ENCODE measurements at places on chromosomes 5 and 9.

- no peak overlapping the region for H3K27ac ChIP-seq
- no peaks in the 10 kb centered on the region for H3K4me1 ChIP-seq
- H3K4me3 ChIP-seq = no peak overlapping the region
- peaks cover 20% of the 10 kb centered on the region for H3K27me3 ChIP-seq
- no peaks in the 10 kb centered on the region for H3K36me3 ChIP-seq
Measured at GRCh38 chr5:1937590-1937989, 54.9 kb upstream of the IRX4 start.

DNA sequence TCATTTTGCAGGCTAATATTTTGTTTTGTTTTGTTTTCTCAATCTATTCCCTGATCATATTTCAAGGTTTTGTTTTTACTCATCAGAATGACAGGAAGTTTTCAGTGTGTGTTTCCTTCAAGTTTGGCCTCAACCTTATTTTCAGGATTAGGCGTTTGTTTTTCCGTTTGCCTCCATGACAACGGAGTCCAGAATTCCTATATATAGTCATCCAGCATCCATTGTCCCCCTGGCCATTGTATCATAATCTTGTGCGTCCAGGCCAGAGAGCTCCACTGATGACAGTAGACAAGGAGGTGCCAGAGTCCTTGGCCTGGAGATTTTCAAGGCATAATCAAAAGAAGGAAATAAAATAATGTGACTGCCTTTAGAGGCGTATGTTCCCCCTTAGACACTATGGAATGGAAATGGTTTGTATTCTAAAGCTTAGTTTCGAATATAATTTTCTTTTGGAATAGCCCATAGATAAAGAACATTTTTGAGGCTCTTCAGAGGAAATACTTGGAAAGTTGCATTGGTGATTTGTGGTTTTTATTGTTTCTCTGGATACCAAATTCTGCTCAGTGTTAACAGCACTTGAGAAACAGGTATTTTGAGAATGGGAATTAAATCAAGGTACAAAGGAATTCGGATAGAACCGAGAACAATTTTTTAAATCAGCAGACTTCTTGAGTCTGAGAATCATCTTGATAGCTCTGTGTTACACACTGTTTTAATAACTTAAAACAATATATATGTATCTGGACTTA, 99.8 kb downstream of the ZNF462 start:
- H3K27ac ChIP-seq = no peak overlapping the region
- no peak for DNase-seq
- peaks cover 3% of the 10 kb centered on the region for H3K36me3 ChIP-seq
- peaks cover 40% of the 10 kb centered on the region for H3K4me1 ChIP-seq
- H3K27me3 ChIP-seq = peaks cover 2% of the 10 kb centered on the region

DNA sequence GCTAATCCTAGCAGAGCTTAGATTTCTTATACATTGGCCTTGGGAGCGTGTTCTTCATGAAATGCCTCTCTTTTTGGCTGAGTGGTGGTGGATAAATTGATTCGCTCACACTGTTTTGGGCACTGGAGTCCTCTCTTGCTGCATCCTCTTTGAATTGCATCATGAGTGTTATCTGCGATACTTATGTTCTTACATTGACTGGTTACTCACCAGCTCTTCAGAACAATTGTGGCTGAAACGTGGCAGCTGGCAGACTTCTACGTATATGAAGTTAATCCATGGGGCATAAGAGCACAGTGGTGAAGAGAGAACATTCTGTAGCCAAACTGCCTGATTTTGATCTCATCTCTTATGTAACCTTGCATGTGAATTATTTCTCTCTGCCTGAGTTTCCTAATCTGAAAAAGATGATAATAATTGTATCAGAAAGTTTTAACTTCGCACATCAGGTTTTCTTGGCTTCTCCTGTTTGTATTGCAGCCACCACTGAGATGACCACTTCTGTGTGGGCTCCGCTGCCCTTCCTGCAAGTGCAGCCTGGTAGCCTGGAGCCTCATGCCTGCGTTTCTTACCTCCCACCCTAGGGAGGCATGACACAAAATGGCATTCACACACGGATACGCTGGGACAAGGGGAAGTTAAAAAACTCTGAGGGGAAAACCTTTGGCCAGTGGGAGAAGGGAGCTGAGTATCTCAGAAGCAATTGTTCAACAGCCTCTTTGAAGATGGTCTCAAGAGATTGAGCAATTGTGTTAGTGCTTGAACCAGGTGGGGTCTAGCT, 295.2 kb downstream of the ARHGAP26 start:
- H3K27ac ChIP-seq = no peak overlapping the region
- no peaks in the 10 kb centered on the region for H3K27me3 ChIP-seq
- DNase-seq = no peak
- peaks cover 8% of the 10 kb centered on the region for H3K4me1 ChIP-seq
- peaks cover 43% of the 10 kb centered on the region for H3K36me3 ChIP-seq

GRCh38 chr9:138061631-138062030, 184.0 kb downstream of the CACNA1B start:
- H3K27ac ChIP-seq = no peak overlapping the region
- H3K4me1 ChIP-seq = no peaks in the 10 kb centered on the region
- no peaks in the 10 kb centered on the region for H3K36me3 ChIP-seq
- no peak overlapping the region for H3K4me3 ChIP-seq
- H3K27me3 ChIP-seq = no peaks in the 10 kb centered on the region

- no peaks in the 10 kb centered on the region for H3K4me1 ChIP-seq
- no peak for DNase-seq
- no peak overlapping the region for H3K4me3 ChIP-seq
- H3K27me3 ChIP-seq = no peaks in the 10 kb centered on the region
- no peak overlapping the region for H3K27ac ChIP-seq
Measured at GRCh38 chr9:116452634-116453033, 234.5 kb upstream of the TRIM32 start.

GRCh38 chr5:14102666-14103065, 40.5 kb upstream of the TRIO start:
- peaks cover 4% of the 10 kb centered on the region for H3K27me3 ChIP-seq
- H3K36me3 ChIP-seq = no peaks in the 10 kb centered on the region
- no peak for DNase-seq
- no peak overlapping the region for H3K4me3 ChIP-seq

GRCh38 chr5:115069087-115069968, 100.4 kb downstream of the TRIM36 start:
- H3K4me1 ChIP-seq = peaks cover 8% of the 10 kb centered on the region
- H3K27ac ChIP-seq = no peak overlapping the region
- no peak for DNase-seq
- no peak overlapping the region for H3K4me3 ChIP-seq
- no peaks in the 10 kb centered on the region for H3K36me3 ChIP-seq

GRCh38 chr9:111985315-111985714, 88.7 kb downstream of the UGCG start:
- no peaks in the 10 kb centered on the region for H3K36me3 ChIP-seq
- H3K27me3 ChIP-seq = peaks cover 4% of the 10 kb centered on the region
- peaks cover 35% of the 10 kb centered on the region for H3K4me1 ChIP-seq
- H3K27ac ChIP-seq = no peak overlapping the region
- no peak overlapping the region for H3K4me3 ChIP-seq

GRCh38 chr9:86304236-86304730, 21.9 kb upstream of the ISCA1 start:
- H3K4me3 ChIP-seq = no peak overlapping the region
- DNase-seq = no peak
- H3K4me1 ChIP-seq = peaks cover 21% of the 10 kb centered on the region
- H3K27me3 ChIP-seq = no peaks in the 10 kb centered on the region
- H3K36me3 ChIP-seq = peaks cover 67% of the 10 kb centered on the region

DNA sequence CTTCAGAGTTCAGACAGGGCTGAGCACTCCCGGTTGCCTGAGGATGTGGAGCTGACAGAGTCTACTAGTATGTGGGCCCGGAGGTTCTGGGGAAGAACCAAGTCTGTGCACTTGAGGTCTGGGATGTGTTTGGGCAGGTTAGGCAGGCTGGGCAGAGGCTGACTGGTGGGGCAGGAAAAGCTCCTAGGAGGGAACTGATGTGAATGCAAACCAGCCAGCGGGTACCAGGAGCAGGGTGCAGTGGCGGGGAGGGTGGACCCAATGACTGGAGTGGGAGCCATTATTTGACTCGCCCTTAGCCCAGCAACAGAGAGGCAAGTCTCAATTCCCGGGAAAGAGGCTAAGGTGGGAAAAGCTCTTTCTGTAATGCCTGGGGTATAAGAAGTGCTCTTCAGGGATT, 419.9 kb upstream of the DAP start:
- no peak overlapping the region for H3K4me3 ChIP-seq
- no peak for DNase-seq
- H3K36me3 ChIP-seq = no peaks in the 10 kb centered on the region
- no peak overlapping the region for H3K27ac ChIP-seq
- H3K27me3 ChIP-seq = no peaks in the 10 kb centered on the region
- H3K4me1 ChIP-seq = no peaks in the 10 kb centered on the region

- no peak overlapping the region for H3K4me3 ChIP-seq
- H3K27me3 ChIP-seq = no peaks in the 10 kb centered on the region
- H3K36me3 ChIP-seq = no peaks in the 10 kb centered on the region
Measured at GRCh38 chr9:14250794-14251153, 63.2 kb downstream of the NFIB start.

DNA sequence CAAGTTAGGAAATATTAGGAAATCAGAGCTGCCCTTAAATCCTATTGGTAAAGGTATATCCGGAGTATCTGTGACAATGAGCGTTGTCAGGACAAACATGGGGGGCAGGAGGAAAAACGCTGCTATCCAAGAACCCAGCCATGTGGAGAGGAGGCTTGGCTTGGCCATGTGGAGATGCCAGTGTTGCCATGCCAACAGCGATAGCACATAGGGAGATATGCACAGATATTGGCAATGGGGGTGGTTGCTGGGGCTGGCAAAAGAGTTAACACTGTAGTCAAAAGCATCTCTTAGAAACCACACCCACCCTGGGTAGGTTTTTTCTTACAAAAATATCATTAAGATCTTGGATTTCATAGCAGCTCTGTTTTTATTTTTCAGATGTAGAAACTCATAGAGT, 106.4 kb upstream of the ASTN2 start:
- H3K4me1 ChIP-seq = no peaks in the 10 kb centered on the region
- no peak overlapping the region for H3K4me3 ChIP-seq
- no peak overlapping the region for H3K27ac ChIP-seq
- no peaks in the 10 kb centered on the region for H3K36me3 ChIP-seq

GRCh38 chr5:148751025-148751424, 75.4 kb upstream of the ADRB2 start:
- no peaks in the 10 kb centered on the region for H3K36me3 ChIP-seq
- H3K4me1 ChIP-seq = no peaks in the 10 kb centered on the region
- peaks cover 14% of the 10 kb centered on the region for H3K27me3 ChIP-seq
- H3K4me3 ChIP-seq = no peak overlapping the region

DNA sequence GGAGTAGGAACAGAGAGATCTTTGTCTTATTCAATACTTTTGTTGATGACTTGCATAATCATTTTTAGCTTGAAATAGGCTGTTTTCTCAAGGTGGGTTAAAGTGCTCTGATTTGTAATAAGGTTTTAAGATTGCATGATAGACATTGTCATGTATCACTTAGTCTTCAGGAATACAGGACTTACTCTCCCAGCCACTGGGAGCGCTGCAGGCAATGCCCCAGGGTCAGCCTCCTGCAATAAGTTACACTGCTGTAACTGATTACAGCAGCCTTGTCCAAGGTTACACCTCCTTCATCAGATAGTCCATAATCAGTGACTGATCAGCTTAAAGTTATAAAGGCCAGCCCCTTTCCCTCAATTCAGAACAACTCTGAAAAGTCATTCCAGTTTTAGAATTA, 218.6 kb downstream of the ESM1 start:
- no peak for DNase-seq
- H3K4me1 ChIP-seq = no peaks in the 10 kb centered on the region
- H3K4me3 ChIP-seq = no peak overlapping the region
- H3K36me3 ChIP-seq = peaks cover 2% of the 10 kb centered on the region
- H3K27me3 ChIP-seq = peaks cover 6% of the 10 kb centered on the region
- H3K27ac ChIP-seq = no peak overlapping the region

DNA sequence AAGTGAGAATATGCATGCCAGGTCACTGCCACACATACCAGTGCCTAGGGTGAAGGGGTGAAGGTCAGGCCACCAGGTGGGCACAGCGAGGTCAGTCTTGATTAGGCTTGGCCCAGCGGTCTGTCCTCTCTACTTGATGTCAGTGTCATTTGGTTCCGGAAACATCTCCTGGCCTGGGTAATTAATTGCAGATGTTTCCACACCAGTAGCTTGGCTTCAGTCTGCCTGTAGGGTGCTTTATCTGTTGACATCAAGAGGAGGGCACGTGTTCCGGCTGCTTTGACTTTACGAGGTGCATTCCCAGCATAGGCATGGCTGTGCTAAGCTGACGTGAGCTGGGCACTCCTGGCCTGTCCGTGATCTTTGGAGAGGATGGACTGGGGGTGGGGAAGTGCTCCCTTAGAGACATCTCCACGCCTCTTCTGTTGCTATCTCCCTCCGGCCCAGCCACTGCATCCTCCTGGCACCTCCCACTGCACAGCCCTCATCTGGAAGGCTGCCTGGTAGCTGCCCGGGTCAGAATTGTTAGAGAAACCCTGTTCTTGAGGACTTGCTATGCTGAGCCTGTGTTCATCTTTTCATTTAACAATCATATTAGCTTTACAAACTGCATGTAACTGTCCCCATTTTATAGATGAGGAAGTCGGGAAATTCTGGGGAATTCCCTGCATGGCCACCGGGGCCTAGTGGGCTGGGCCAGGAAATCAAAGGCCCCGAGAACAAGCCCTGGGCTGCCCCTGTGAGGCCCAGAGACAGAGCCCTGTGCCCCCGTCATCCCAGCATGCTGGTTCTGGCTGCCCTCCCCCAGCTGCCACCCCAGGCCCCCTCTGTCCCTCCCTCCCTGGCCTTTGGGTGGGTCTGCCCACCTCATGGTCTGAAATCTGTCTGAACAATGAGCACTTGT, 29.1 kb downstream of the JADE2 start:
- DNase-seq = no peak
- peak overlapping the region; percentile 90 for H3K27ac ChIP-seq

DNA sequence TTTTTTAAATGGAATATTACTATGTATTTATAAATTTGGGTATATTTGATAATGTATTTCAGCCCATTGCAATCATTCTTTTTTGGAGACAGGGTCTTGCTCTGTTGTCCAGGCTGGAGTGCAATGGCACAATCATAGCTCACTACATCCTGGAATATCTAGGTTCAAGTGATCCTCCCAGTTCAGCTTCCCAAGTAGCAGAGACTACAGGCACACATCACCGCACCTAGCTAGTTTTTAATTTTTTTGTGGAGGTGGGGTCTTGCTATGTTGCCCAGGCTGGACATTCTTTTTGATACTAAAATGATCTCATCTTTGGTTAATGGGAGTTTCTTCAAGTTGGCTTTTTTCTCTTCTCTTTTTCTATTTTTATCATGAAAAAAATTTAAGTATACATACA, 91.3 kb downstream of the UNC13B start:
- no peak overlapping the region for H3K27ac ChIP-seq
- H3K27me3 ChIP-seq = peaks cover 8% of the 10 kb centered on the region
- DNase-seq = no peak
- no peaks in the 10 kb centered on the region for H3K4me1 ChIP-seq

DNA sequence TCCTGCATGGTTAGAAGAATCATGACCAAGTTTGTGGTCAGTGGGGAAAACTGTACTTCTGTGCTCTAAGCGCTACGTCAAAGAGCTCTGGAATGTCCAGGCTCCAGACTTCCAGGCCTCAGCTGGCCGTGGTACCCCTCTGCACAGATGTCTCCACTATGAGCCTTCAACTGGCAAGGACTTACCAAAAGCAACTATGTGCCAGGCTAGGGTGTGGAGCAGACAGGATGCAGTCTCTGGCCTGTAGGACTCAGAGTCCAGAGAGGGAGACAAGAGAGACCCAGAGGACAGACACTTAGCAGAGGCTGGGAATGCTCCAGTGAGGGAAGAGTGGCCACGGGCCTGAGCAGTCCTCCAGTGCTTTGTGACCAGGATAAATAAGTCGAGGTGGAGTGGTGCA, 31.0 kb upstream of the TCF7 start:
- peaks cover 74% of the 10 kb centered on the region for H3K4me1 ChIP-seq
- peak overlapping the region; percentile 7 for H3K27ac ChIP-seq
- peaks cover 5% of the 10 kb centered on the region for H3K36me3 ChIP-seq
- no peak for DNase-seq
- peaks cover 2% of the 10 kb centered on the region for H3K27me3 ChIP-seq

Data from activated CD4-positive, alpha-beta T cell treated with anti-CD3 and anti-CD28 coated beads, Interleukin-2, amount 10 ng/mL, durations not matched to agents 7 days and 5 days (primary cell).